ENCODE measurements at places on chromosomes 11 and 22.

DNA sequence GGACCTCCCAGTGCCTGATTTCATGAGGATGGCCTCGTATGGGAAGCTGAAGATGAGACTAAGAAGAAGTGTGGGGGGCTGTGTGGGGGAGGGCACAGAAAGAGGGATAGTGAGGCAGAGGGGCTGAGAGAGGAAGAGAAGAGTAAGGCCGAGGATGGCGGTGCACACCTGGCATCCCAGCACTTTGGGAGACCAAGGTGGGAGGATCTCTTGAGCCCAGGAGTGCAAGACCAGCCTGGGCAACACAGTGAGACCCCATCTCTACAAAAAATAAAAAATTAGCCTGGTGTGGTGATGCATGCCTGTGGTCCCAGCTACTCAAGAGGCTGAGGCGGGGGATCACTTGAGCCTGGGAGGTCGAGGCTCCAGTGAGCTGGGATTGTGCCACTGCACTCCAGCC, 13.5 kb upstream of the EHD1 start:
- no peak for DNase-seq

DNA sequence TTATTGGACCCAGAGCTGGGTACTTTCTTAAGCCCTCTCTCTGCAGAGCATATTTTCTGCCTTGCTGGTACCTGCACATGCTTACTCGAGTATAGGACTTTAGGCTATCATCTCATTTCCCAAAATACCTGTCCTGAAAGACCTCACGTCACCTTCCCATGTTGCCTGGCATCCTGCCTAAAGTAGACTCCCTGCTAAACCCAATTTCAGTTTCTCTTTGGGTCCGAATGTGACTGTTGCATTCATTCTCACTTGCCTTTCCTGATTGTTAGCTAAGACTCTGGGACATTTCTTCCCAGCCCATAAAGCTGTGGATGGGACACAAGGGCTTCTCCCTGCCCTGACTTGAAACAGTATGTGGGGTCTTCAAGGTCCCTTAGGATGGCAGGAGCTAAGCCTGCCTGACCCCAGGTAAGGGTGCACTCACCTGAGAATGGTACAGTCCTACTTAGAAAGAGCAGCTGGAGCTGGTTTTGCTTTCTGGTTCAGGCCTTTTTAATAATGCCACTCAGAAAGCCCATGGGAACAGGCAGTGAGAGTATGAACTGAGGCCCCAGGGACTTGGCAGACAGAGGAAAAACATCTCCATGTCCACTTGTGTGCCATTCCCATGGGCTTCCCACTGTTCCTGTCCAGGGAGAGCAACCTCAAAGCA, 12.9 kb downstream of the OR51E2 start:
- DNase-seq = no peak

DNA sequence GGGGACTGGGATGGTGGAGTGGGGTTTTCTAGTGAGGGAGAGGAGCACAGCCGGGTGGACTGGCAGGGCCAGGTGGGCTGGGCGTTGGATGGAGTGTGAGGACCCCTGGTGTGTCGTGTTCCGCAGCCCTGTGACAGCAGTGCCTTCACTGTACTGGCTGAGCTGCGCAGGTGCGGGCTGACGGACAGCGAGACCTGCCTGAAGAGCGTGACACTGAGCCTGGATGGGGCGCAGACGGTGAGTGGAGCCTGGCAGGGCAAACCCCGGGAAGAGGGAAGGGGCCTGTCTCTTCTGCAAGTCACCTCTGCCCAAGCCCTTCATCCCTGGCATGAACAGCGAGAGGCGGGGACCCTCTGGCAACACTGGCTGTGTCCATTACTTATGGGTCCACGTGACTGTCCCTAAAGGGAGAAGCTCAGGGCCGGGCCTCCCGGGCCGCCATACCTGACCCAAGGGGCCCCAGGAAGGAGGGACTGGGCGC, 10.0 kb downstream of the MUC5AC start:
- no peak for DNase-seq

DNA sequence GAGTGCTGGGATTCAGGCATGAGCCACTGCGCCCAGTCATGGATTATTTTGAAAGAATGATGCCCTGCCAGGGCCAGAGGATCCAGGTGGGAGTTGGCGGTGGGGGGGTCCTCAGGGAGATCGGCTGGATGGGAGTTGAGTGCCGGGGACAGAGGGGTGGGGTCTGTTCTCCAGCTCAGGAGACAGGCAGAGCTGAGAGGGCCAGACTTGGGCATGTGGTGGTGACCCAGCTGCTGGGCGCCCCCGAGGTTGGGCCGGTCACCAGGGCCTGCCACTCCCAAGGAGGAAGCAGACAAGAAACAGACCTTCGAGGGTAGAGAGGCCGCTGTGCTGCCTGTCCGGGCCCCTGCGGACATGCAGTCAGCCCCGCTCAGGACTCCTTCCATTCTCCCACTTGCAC, 11.8 kb upstream of the PRODH start:
- DNase-seq = no peak

GRCh38 chr22:43392385-43392989, 19.3 kb upstream of the MPPED1 start:
- DNase-seq = no peak

- DNase-seq = no peak
Observed at GRCh38 chr11:34068111-34068510, 16.6 kb downstream of the CAPRIN1 start.

DNA sequence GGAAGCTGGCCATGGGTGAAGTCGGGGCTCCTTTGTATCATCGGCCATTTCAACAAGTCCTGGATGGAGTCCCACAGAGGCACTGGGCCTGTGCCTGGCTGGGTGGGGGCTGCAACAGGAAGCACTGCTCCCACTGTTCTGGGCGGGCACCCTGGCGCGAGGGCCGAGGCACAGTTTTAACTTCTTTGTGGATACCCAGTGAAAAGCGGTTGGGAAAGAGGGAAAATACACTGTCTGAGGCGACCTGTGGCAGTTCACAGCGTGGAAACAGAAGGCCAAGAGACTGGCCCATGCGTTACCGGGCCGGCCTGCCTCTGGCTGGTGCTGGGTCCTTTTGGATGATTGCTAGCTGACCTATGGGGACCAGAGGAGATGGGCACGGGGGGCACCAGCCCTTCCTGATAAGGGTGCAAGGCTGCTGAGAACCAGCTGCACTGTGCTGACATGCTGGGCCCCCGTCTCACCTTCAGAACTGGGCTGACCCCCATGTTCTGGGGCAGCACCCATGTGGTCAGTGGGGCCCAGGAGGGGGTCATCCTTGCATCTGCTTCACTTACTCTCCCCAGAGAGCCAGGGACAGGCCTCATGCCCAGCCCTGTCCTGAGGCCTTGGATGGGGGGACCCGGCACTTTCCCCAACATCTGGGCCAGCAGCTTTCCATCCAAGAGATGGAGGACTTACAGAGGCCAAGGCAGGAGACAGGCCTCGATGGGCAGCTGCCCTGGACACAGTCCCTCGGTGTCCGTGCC, 4.2 kb downstream of the OVOL1 start:
- DNase-seq = no peak

GRCh38 chr11:126951465-126951864, 49.1 kb downstream of the KIRREL3 start:
- DNase-seq = no peak

DNA sequence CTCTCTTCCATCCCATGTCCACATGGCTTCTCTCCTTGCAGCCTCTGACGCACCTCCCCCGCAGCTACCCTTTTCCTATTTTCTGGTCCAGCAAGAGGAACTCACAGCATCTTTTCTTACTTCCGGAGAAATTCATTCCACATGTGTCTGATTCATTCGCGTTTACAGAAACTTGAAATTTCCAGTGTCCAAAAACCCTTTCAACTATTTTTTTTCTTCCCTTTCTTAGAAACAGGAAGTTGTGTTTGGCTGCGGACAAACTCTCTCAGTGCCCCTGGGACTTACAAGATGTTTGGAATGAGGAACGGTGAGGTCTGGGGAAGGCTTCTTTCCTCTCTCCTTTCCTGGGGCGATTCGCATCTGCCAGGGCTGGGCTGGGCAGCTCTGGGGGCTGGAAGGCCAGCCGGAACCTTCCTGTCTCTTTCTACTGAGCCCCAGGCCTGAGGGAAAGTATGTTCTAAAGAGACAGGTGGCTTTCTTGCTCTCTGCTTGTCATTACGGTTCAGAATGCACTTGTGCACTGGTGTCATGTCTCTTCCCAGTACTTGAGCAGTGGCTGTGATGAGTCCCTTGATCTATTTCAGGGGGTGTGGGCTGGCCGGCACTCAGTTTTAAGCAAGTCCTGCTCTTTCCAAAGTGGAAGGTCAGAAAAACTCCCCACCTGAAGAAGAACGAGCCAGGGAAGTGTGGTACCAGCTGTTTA, 27.5 kb downstream of the ADAMTS8 start:
- no peak for DNase-seq

GRCh38 chr11:130891326-130891725, 25.0 kb downstream of the SNX19 start:
- no peak for DNase-seq

- DNase-seq = no peak
Observed at GRCh38 chr11:75261902-75262361, 21.4 kb downstream of the TPBGL start.

GRCh38 chr11:110878513-110878912, 166.3 kb upstream of the ARHGAP20 start:
- DNase-seq = no peak

DNA sequence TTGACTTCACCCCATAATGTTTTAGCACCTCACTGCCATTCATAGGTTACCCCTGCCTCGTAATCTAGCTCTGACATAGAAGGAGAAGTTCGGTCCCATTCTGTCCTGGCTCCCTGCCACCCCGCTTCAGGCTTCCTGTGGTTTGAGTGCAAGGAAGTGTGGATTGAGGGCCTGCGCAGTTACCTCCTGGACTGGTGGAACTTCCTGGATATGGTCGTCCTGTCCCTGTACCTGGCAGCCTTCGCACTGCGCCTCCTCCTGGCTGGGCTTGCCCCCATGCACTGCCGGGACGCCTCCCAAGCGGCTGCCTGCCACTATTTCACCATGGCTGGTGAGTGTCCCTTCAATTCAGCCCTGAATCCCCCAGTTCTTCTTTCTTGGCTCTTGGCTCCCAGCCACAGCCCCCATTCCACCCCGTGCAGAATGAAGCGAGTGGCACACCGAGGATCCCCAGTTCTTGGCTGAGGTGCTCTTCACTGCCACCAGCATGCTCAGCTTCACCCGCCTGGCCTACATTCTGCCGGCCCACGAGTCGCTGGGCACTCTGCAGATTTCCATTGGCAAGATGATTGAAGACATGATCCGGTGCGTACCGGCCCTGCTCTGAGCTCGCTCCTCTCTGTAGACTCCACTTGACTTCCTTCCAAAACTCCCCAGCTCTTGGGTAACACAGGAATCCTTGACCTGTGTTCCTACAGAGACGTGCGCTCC, 15.4 kb downstream of the ART5 start:
- DNase-seq = no peak

DNA sequence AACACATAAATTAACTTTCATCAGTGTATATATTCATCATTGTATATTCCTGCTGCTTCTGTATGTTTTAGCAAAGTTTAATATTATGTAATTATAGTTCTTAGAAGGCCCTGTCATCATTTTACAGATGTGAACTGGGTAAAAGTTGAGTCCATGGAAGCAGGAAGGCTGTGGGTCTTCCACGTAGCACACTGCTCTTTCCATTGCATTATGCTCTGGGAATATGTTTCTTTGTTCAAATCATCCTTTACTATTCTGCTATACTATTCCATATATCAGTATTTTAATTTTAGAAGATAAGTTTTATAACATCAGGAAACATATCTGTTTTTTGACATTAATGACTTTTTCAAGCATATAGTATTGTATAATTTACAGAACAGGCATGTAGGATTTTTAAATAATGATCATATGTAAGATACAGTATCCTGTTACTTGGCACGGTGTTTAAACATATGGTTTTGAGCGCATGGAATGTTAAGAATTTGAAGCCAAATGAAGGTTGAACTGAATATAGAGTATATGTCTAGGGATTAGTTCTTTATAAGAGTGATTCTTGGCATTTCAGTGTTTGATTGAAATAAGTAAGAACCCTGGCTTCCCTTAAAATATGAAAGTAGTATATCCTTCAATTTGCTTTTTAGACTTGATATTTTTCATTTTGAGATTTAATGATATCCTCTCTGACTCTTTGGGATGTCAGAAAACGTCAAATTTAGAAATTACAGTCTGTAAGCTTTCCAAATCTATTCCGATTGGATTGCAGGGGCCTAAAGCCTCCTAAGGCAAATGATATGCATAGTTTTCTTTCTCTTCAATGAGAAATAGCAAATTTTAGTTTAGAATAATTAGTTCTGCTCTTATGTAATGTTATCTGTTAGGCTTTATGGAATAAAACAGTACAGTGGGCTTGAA, 8.6 kb downstream of the CCDC81 start:
- no peak for DNase-seq

DNA sequence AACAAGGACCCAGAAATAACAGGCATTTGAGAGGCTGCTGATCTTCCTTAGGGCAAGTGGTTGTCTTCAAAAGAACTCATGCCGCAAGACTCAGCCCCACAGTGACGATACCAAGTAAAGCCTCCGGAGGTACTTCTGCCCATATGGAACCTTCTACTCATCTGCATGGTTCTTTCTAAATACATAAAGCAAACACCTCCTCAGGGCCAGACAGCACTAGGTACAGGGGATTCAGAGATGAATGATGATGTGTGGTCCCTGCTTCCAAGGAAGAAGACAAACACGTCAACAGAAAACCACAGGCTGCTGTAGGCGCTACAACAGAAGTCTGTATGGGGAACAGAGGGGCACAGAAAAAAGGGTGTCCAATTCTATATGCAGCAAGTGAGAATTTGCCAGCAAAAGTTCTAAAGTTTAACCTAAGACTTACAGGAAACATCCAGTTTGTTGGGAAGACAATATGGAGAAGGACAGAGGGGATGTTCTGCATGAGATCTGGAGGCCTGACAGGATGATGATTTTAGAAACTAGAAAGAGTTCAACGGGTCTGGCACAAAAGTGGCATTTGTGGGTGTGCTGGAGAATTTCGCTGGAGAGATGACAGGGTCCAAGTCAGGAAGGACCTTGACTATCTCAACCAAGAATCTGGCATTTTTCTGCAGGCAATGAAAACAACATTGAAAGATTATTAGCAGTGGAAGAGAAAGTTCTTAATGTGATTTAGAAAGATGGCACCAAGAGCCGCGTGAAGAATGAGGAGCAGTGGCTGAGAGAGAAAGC, 23.7 kb downstream of the JAML start:
- no peak for DNase-seq

GRCh38 chr11:12376259-12377081, 901 bp upstream of the PARVA start:
- DNase-seq = no peak

- DNase-seq = no peak
Observed at GRCh38 chr11:36069576-36070212, 125.8 kb downstream of the LDLRAD3 start.

GRCh38 chr11:68142441-68143309, 21.5 kb upstream of the CHKA start:
- no peak for DNase-seq

GRCh38 chr11:73223998-73224730, 6.1 kb downstream of the P2RY2 start:
- DNase-seq = no peak
